ENCODE measurements at places on chromosomes 11 and 22.

- no peak for DNase-seq
These were observed 84.5 kb downstream of the CEP164 start for GRCh38 chr11:117412176-117412575.

DNA sequence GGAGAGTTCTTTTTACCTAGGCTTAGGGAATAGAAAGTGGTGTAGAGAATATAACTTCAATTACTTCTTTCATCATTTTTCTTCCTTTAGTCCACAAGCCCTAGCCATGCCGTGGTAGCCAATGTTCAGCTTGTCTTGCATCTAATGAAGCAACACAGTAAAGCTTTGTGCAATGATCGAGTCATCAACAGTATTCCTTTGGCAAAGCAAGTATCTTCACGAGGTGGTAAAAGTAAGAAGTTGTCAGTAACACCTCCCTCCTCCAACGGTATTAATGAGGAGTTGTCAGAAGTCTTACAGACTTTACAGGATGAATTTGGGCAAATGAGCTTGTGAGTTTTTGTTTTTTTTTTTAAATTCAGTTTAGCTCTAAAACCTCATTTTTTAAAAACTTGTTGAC, 37.4 kb downstream of the CEP57 start:
- DNase-seq: no peak

- DNase-seq: no peak
These were observed 7.3 kb downstream of the ADORA2A start for GRCh38 chr22:24434471-24435322.

GRCh38 chr11:23673366-23673765, 813.1 kb upstream of the CCDC179 start:
- DNase-seq: no peak

- no peak for DNase-seq
These were observed 658 bp downstream of the STIP1 start for GRCh38 chr11:64186492-64187165.

DNA sequence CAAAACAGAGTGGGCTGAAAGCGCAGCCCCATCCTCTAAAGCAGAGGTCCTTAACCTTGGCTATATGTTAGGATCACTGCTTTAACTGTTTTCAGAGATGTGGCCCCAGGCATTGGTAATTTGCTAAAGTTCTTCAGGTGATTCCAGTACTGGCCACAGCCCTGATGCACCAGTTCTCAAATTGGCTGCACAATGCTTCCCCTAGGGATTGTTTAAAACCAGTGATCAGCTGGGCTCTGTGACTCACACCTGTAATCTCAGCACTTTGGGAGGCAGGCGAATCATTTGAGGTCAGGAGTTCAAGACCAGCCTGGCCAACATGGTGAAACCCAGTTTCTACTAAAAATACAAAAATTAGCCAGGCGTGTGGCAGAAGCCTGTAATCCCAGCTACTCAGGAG, 8.4 kb upstream of the IRAG1 start:
- DNase-seq: no peak

GRCh38 chr11:61731952-61732675, 20.3 kb upstream of the MYRF start:
- no peak for DNase-seq

DNA sequence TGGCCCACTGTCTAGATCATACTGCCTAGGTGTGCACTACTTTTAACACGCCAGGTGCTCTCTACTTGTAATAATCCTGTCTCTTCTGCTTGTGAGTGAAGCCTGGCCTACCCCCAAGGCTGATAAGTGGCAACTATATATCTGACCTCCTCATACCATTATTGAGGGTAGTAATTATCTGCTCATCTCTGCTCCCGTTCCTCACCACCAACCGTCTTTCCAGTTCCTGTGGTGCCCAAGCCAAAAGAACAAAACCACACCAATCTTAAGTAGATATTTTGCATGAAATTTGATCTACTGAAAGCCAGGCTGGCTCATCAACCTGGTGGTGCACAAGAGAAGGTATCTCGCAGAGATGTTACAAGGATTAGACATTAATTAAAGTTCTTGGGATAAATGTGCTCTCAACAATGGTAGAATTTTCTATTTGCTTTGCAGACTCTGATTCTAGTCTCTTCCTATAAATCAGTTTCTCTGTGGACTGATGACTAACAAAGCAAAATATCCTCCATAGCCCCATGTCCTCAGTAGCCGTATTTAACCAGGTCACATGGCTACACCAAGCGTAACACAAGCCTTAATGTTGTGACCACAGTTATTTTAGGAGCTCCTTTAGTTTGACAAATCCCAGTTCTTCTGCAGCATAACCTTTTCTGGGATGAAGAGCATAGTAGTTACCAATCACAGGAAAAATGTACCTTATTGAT, 267.2 kb downstream of the NTM start:
- DNase-seq: no peak

DNA sequence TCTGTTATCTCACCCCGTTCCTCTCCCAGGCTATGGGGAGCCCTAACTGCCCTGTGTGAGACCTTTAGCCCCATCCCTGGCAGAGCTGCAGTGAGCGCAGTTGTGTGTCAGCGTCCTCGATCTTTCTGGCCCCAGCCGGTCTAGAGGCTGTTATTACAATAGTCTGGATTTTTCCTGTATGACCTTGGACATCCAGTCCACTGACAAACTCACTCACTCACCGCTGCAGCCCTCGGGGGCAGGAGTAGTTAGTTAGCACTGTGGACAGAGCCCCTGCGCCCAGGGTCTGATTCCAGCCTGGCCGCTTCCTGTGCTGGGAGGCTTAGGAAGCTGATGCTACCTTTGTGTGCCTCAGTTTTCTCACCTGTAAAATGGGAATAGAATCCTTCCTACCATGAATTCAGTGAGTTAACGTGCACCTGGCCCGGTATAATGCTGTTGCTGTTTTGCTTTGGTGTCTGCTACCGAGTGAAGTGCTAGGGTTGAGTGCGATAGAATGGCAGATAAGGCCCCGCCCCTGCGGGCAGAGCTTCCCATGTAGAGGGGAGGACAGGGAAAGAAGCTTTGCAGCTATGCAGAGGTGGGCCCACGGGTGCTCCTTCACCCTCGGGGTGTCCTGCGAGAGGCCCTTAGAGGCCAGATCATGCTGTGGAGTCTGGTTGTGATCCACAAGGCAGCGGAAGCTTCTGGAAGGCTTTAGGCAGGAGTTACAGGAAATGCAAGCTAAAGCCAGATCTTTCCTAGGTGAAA, 3.0 kb downstream of the LRP5 start:
- no peak for DNase-seq

- no peak for DNase-seq
These were observed 15.8 kb downstream of the TMEM258 start for GRCh38 chr11:61776561-61777075.
